Panc1 (cell line): ENCODE measurements at places on chromosomes 5 and 9. TPM values are rescaled to one million over a fixed set of nuclear protein-coding genes. Genes with fewer than 3 reads are reported as not detected.

GRCh38 chr5:122321921-122322320 is 9.9 kb downstream of the SNCAIP start:
- H3K4me3 ChIP-seq, result no peak overlapping the region
- no peak for DNase-seq
- no peaks in the 10 kb centered on the region for H3K4me1 ChIP-seq
- no peaks in the 10 kb centered on the region for H3K36me3 ChIP-seq

Gene RNF180
- total RNA-seq, result 7.8 TPM

DNA sequence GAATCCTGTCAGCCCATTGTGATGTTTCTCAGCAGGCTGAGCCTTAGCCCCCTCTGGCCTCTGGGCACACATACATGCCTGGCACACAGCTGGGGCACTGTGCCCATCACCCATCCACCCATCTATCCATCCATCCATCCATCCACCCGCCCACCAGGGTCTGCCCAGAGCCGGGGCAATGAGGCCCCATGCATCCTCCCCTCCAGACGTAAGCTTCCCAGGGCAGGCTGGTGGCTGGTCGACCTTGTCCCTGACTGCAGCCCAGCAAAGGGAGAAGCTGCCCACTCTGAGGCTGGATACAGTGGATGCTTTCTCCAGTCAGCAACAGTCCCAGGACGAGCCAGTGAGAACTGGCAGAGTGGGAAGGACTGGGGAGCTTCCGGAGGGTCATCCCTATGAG is 21.1 kb upstream of the SLC25A51 start:
- H3K27me3 ChIP-seq, result no peaks in the 10 kb centered on the region
- H3K27ac ChIP-seq, result no peak overlapping the region
- peaks cover 41% of the 10 kb centered on the region for H3K4me1 ChIP-seq

DNA sequence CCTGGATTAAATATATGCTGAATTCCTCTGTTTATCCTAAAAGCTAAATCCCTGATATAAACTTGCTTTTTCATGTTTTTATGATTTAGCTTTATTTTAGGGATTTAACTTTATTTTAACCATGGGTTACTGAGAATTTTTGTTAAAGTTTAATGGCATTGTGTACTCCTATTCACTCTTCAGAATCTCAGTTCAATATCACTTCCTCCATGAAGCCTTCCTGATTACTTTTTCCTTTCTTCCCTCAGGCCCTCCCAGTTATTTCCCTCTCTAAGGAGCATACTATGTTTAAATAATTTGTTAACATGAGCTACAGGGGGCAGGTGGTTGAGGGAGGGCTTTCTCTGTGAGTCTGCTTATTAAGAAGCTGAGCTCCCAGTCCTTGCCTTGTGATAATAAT is 149.9 kb downstream of the MTX3 start:
- no peaks in the 10 kb centered on the region for H3K4me1 ChIP-seq
- no peak overlapping the region for H3K27ac ChIP-seq
- no peaks in the 10 kb centered on the region for H3K36me3 ChIP-seq
- peaks cover 4% of the 10 kb centered on the region; the same call in 1 of the 2 replicates for H3K27me3 ChIP-seq
- DNase-seq, result no peak

GRCh38 chr9:88998911-88999310 is 7.6 kb downstream of the S1PR3 start:
- H3K27me3 ChIP-seq, result no peaks in the 10 kb centered on the region
- no peaks in the 10 kb centered on the region for H3K4me1 ChIP-seq
- no peak for DNase-seq
- H3K27ac ChIP-seq, result no peak overlapping the region
- no peak overlapping the region for H3K4me3 ChIP-seq

GRCh38 chr9:115118879-115119218 is 892 bp upstream of the TNC start:
- no peak for DNase-seq
- H3K36me3 ChIP-seq, result no peaks in the 10 kb centered on the region
- peak overlapping the region; percentile 56 for H3K4me3 ChIP-seq
- H3K27ac ChIP-seq, result no peak overlapping the region
- peaks cover 2% of the 10 kb centered on the region; the same call in 1 of the 2 replicates for H3K27me3 ChIP-seq

DNA sequence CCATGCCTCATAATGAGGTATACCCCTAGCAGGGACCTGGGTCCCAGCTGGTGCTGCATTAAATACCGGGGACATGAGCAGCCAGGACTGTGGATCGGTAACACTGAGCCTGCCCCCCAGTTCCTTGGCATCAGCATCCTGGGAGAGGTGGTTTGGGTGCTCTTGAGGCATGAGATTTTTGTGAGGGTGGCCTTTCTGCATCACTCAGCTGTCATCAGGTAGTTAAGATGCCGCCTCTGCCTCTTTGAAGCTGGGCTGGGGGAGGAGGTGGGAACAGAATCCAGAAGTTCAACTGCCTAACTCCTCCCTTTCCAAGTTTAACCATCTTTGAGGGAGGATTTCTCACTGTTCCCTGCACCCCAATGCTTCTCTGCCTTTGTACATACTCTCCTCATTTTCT is 112.7 kb downstream of the PDZD2 start:
- H3K4me3 ChIP-seq, result no peak overlapping the region
- DNase-seq, result no peak
- H3K36me3 ChIP-seq, result no peaks in the 10 kb centered on the region
- H3K4me1 ChIP-seq, result no peaks in the 10 kb centered on the region

- no peaks in the 10 kb centered on the region for H3K27me3 ChIP-seq
- H3K4me1 ChIP-seq, result no peaks in the 10 kb centered on the region
- no peak overlapping the region for H3K27ac ChIP-seq
- H3K36me3 ChIP-seq, result no peaks in the 10 kb centered on the region
- no peak overlapping the region for H3K4me3 ChIP-seq
Measured at GRCh38 chr5:116938488-116938887, 363.9 kb upstream of the SEMA6A start.

DNA sequence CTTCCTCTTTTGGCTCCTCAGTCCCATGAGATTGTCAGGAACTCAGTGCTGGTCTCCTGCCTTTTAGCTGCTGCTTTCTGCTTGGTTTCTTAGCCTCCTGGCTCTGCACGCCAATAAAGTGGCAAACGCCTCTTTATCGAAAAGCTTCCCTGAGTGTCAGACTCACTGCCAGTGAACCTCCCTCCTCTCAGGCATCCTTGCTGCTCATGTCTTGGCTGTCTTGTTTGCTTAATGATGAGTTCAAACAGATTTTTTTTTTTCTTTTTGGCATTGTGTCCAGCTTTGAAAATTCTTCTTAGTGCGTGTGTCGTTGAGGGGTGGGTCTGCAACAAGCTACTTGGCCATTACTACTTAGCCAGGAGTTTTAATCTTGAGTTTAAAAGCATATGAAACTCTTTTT is 14.9 kb downstream of the RASGRF2 start:
- H3K27me3 ChIP-seq, result no peaks in the 10 kb centered on the region
- DNase-seq, result no peak
- no peaks in the 10 kb centered on the region for H3K4me1 ChIP-seq
- H3K4me3 ChIP-seq, result no peak overlapping the region

DNA sequence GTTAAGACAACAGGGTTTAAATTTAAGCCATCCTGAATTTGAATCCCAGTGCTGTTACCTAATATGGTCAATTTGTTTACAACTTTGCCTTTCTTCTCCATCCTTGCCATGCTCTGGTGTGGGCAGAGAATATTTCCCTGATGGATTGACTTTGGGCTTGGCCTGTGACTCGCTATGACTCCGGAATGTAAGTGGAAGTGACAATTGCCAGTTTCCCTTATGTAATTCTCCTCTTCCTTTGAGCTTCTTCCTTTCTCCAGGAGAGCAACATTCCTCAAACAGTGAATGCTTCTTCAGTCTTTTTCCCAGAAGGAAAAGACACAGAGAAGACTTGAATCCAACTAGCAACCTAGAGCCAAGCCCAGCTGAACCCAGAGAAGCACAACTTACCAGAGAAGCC is 159.1 kb downstream of the LURAP1L start:
- DNase-seq, result peak; percentile 13
- H3K36me3 ChIP-seq, result no peaks in the 10 kb centered on the region
- no peak overlapping the region for H3K4me3 ChIP-seq
- H3K4me1 ChIP-seq, result no peaks in the 10 kb centered on the region
- H3K27ac ChIP-seq, result no peak overlapping the region
- H3K27me3 ChIP-seq, result no peaks in the 10 kb centered on the region
